Neural cell (in vitro differentiated cells): ENCODE measurements at places on chromosomes 16 and 17. TPM values are rescaled to one million over a fixed set of nuclear protein-coding genes. Genes with fewer than 3 reads are reported as not detected.

The TBX6 gene
- polyA plus RNA-seq: not detected in 2 replicates

The RTN4RL1 gene
- polyA plus RNA-seq: 6.6 and 8.1 TPM in 2 replicates

The ATP2A3 gene
- not detected in 2 replicates for polyA plus RNA-seq

The PRAC2 gene
- not detected in 2 replicates for polyA plus RNA-seq

The CLEC10A gene
- polyA plus RNA-seq: not detected in 2 replicates

The ABCA8 gene
- polyA plus RNA-seq: not detected in 2 replicates

The EVPLL gene
- not detected in 2 replicates for polyA plus RNA-seq
